ENCODE measurements at places on chromosomes 12 and 14.
A peak's percentile ranks its signal among the peaks of the same experiment; 100 is the strongest.

GRCh38 chr14:69591317-69591716, 16.6 kb upstream of the CCDC177 start:
- H3K27ac ChIP-seq, result no peak overlapping the region
- H3K36me3 ChIP-seq, result no peaks in the 10 kb centered on the region
- H3K4me1 ChIP-seq, result peaks cover 10% of the 10 kb centered on the region

GRCh38 chr12:42141981-42142606, 2.6 kb downstream of the GXYLT1 start:
- H3K27ac ChIP-seq, result no peak overlapping the region
- H3K4me3 ChIP-seq, result no peak overlapping the region
- H3K36me3 ChIP-seq, result peaks cover 3% of the 10 kb centered on the region
- DNase-seq, result no peak
- H3K4me1 ChIP-seq, result peaks cover 32% of the 10 kb centered on the region

DNA sequence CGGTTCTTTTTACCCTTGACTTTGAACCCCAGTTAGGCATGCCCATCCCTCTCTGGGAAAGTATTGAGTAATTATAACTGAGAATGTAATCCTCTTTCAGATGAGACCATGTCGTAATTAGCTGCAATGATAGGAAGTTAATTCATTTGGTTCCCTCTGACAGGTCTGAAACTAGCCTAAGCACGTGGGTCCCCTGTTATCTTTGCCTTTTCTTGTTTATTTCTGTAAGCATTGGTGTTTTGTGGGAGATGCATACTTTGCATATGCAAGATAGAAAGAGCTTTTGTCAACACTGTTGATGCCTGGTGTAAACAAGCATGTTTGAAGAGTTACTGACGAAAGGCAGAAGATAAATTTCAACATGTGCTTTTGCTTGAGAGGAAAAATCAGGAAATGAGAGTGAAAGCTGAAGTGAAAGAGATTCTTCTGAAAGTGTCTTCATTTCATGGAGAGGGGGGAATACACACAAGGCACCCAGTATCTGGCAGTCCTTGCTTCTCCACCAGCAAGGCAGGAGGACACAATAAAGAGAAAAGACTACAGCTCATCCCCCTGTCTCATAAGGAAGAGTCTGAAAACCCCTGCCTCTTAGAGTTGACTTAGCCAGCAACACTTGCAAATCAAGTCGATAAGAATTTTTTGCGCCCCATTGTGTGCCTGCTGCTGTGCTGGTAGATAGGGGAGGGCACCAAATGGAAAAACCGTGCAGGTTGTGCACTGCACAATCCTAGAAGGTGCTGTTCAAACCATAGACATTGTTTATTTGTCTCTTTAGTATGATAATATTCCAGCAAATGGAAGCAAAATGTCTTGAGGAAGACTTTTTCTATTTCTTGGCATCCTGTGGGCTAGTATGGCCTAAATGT, 77.8 kb downstream of the SLC24A4 start:
- H3K36me3 ChIP-seq, result no peaks in the 10 kb centered on the region
- no peak overlapping the region for H3K4me3 ChIP-seq
- no peaks in the 10 kb centered on the region for H3K4me1 ChIP-seq
- H3K27ac ChIP-seq, result no peak overlapping the region
- no peak for DNase-seq

- no peak overlapping the region for H3K27ac ChIP-seq
- H3K4me1 ChIP-seq, result no peaks in the 10 kb centered on the region
- H3K4me3 ChIP-seq, result no peak overlapping the region
- H3K36me3 ChIP-seq, result no peaks in the 10 kb centered on the region
- DNase-seq, result no peak
These were observed 13.9 kb upstream of the ANKRD33 start for GRCh38 chr12:51874000-51874399.

DNA sequence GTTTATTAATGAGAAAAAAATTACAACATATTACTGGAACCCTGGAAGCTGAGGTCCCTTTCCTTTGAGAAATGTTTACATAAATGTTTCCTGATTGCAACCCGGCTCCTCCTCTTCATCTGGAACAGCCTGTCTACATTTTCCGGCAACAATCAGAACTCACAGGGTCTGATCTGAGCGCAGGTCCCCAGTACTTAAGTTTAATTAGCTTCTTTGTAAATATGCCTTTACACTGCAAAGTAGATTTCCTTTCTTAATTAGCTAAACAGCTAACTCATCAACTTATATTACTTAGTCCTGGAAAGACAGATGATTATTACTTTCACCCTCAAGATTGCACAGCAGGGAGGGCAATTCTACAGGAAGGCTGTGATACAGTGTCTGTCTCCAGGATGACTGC, 213.0 kb downstream of the MON2 start:
- H3K27ac ChIP-seq, result no peak overlapping the region
- H3K27me3 ChIP-seq, result peaks cover 19% of the 10 kb centered on the region
- DNase-seq, result no peak
- H3K4me1 ChIP-seq, result no peaks in the 10 kb centered on the region

GRCh38 chr12:88579161-88579517, 1.1 kb downstream of the KITLG start:
- no peak overlapping the region for H3K27ac ChIP-seq
- peaks cover 50% of the 10 kb centered on the region for H3K27me3 ChIP-seq
- H3K36me3 ChIP-seq, result no peaks in the 10 kb centered on the region
- peak overlapping the region; percentile 21 for H3K4me3 ChIP-seq
- H3K4me1 ChIP-seq, result peaks cover 12% of the 10 kb centered on the region
- no peak for DNase-seq

All from activated CD4-positive, alpha-beta memory T cell treated with anti-CD3 and anti-CD28 coated beads, Interleukin-2, amount 10 ng/mL, durations not matched to agents 7 days and 5 days (primary cell).